PC-9 (cell line): ENCODE measurements at places on chromosomes 5 and 9. TPM values are rescaled to one million over a fixed set of nuclear protein-coding genes. Genes with fewer than 3 reads are reported as not detected.

- H3K27me3 ChIP-seq: peaks cover 73% of the 10 kb centered on the region
- H3K27ac ChIP-seq: no peak overlapping the region
- no peak overlapping the region for H3K4me3 ChIP-seq
- DNase-seq: no peak
- H3K36me3 ChIP-seq: no peaks in the 10 kb centered on the region
These were observed 49.5 kb downstream of the AMBP start for GRCh38 chr9:114028646-114029045.

DNA sequence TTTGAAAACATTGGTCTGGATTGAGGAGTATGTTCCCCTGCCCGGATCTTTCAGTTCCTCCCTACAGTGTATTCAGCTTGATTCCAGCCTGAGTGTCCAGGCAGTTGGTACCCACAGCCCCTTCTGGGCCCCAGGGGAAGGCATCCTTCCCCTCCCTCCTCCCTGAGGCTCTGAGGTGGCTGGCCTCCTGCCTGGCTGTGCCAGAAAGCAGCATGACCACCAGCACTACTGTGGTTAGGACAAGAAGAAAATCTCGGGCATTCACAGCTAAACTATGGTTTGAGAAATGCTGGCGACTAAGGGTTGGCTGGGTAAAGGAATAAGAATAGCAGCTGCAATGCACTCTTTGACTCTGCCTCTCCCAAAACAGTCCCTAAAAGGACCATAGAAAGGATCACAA lies 84.6 kb upstream of the LIFR start:
- H3K4me1 ChIP-seq: peaks cover 12% of the 10 kb centered on the region
- no peaks in the 10 kb centered on the region for H3K36me3 ChIP-seq
- H3K27ac ChIP-seq: no peak overlapping the region
- H3K27me3 ChIP-seq: no peaks in the 10 kb centered on the region
- DNase-seq: no peak
- no peak overlapping the region for H3K4me3 ChIP-seq

DNA sequence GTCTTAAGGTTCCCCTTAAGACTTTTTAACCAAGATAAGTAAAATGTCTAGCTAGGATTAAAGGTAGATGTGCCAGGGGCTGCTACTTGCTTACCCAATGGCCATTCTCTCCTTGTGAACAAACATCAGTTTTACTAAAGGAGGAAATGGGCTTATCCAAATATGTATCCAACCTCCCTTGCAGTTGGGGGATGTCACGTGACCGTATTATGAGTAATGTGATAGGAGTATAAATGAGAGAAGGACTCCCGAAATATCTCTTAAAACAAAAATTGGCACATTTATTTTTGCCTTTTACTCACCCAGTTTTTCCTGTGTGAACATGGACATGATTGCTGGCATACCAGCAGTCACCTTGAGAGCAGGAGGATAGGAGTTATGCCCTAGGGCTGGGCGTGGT lies 247.9 kb downstream of the NFIB start:
- no peaks in the 10 kb centered on the region for H3K36me3 ChIP-seq
- no peaks in the 10 kb centered on the region for H3K27me3 ChIP-seq
- no peaks in the 10 kb centered on the region for H3K4me1 ChIP-seq
- DNase-seq: no peak
- no peak overlapping the region for H3K4me3 ChIP-seq

DNA sequence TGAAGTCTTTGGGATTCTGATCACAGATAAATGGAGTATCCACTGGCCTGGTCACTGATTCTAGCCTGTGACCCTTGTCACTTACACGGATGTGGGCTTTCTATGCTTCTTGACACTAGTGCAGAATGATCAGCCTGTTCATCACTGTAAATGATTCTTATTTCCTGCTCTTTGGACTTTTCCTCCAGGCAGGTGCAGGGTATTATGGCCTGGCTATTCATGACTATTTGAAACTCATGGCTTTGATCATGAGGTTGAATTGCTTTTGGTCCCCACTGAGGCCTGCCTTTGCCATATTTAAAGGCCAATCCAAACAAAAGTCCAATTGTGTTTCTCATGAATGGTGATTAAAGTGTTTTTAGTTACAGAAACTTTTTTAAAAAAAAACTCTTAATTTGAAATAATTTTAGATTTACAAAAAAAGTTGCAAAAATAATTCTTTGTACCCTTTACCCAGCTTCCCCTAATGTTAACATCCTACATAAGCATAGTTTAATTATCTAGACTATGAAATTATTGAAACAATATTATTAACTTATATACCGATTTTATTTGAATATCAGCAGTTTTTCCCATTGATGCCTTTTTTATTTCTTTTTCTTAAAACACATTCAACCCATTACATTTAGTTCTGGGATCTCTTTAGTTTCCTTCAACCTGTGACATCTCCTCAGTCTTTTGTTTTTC lies 68.1 kb downstream of the GALNT10 start:
- no peaks in the 10 kb centered on the region for H3K27me3 ChIP-seq
- no peak overlapping the region for H3K4me3 ChIP-seq
- no peak for DNase-seq
- H3K36me3 ChIP-seq: peaks cover 18% of the 10 kb centered on the region; the same call in 1 of the 2 replicates

- no peaks in the 10 kb centered on the region for H3K27me3 ChIP-seq
- peaks cover 17% of the 10 kb centered on the region for H3K4me1 ChIP-seq
- no peak overlapping the region for H3K4me3 ChIP-seq
- H3K27ac ChIP-seq: no peak overlapping the region
These were observed 444.0 kb upstream of the TRPC7 start for GRCh38 chr5:136809382-136809781.

DNA sequence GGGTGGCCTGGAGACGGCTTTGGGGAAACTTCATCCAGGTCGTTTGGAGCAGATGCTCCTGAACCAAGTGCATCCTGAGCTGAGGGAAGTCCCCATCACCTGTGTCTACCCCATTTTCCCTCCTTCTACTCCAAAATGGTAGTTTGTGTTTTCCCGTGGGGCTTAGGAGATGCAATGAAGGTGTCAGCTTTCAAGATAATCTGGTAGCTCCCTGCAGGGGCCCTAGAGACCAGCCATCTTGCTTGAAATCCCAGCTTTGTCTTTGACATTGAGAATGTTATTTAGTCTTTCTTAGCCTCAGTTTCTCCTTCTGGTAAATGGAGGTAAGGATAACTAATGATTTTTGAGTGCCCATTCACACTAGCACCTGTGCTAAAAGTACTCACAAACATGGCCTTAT lies 77.4 kb downstream of the WWC1 start:
- H3K4me1 ChIP-seq: peaks cover 44% of the 10 kb centered on the region
- H3K36me3 ChIP-seq: 0 out of 2 replicates have a peak, but pooled peaks cover 10% of the 10 kb centered on the region
- H3K27me3 ChIP-seq: no peaks in the 10 kb centered on the region

- no peaks in the 10 kb centered on the region for H3K4me1 ChIP-seq
- H3K4me3 ChIP-seq: no peak overlapping the region
- no peak for DNase-seq
- no peak overlapping the region for H3K27ac ChIP-seq
These were observed 70.7 kb downstream of the CSNK1G3 start for GRCh38 chr5:123582550-123583285.

GRCh38 chr5:109192555-109193281 lies 217.1 kb downstream of the PJA2 start:
- no peaks in the 10 kb centered on the region for H3K36me3 ChIP-seq
- no peaks in the 10 kb centered on the region for H3K27me3 ChIP-seq
- no peak overlapping the region for H3K4me3 ChIP-seq
- H3K27ac ChIP-seq: no peak overlapping the region

DNA sequence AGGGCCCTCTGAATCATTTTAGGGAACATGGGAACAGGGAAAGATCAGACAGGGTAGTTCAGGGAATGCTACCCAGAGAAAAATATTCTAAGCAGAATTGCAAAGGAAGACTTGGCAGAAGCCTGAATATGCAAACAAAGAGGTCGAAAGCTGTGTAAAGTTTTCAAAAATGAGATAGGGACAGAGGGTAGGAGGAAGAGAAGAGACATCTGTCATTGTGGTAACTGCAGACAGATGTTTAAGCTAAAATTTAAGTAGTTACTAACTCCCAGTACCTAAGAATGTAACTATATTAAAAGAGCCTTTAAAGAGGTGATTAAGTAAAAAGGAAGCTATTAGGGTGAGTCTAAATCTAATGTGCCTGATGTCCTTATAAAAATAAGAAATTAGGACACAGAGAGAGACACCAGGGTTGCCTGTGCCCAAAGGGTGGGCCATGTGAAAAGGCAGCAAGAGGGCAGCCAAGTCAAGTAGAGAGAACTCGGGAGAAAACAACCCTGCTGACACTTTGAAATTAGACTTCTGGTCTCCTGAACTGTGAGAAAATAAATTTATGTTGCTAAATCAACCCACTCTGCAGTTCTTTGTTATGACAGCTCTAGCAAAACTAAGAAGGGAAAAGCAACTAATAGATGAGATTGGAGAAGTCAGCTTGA lies 1647.4 kb upstream of the C9orf72 start:
- no peaks in the 10 kb centered on the region for H3K4me1 ChIP-seq
- DNase-seq: no peak
- H3K36me3 ChIP-seq: no peaks in the 10 kb centered on the region

DNA sequence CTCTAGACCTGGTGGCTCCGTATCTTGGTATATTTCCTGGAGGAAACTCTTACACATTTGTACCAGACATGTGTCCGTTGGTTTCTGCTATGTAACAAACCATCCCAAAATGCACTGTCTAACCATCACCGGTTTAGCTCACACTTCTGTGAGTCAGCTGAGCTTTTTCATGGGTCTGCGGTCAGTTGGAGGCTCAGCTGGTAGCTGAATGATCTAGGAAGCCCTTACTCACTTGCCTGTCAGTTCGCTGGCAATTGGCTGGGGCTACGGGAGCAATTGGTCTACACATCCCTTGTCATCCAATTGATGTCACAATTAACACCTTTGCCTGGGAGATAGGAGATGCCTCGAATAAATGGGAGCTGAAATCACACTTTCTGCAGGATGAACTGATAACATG lies 11.6 kb upstream of the WHRN start:
- no peak overlapping the region for H3K27ac ChIP-seq
- DNase-seq: no peak
- H3K27me3 ChIP-seq: no peaks in the 10 kb centered on the region
- no peak overlapping the region for H3K4me3 ChIP-seq
- no peaks in the 10 kb centered on the region for H3K36me3 ChIP-seq

DNA sequence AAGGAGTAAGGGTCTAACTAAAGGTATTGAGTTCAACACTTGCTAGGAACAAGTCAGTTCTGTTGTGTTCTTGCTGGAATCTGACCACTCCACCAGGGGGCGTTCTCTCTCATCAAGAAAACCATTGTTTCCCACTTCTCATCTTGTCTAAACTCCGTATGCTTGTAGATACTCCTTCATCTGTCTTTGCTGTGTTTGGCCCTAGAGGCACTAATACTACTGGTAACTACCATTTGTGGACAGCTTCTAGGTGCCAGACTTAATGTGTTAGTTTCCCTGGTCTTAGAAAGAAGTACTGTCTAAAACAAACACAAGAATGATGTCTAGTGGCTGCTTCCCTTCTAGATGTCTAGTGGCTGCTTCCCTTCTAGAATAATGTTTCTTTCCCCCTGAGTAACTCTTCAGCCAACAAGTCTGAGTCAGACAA lies 18.7 kb upstream of the PTPDC1 start:
- no peaks in the 10 kb centered on the region for H3K36me3 ChIP-seq
- peak; percentile 63 for DNase-seq
- H3K27ac ChIP-seq: no peak overlapping the region
- H3K27me3 ChIP-seq: no peaks in the 10 kb centered on the region
- H3K4me1 ChIP-seq: no peaks in the 10 kb centered on the region

DNA sequence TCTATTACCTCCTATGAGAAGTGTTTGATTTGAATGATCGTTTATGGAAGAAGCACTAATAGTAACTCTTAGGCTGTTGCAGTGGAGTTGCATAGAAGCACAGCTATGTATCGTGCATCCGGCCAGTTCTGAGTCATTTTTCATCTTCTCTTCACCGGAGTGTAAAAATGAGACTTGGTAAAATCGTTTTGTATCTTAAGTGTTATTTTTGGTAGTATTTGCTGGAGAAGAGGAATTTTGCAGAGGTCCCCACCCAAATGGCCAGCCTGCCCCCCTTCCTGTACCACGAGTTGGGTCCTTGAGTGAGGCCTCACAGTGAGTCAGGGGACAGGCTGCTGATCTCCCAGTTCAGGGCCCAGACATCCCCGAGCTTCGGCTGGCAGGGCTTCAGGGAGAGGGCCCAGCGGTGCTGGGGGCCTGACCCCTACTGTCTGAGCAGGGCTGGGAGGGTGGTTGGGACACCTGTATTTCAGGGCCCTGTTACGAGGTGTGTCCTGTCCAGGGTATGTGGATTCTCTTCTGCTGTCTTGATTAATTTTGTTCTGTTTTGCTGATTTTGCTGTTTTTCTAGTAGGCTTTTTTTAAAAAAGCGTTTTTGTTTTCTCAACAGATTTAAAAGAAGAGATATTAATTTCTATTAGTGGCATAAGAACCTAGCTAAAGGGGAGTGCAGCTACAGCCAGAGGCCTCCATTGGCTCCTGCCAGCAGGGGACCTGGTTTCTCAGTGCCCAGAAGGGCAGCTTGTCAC lies 210.8 kb downstream of the TRIO start:
- peaks cover 6% of the 10 kb centered on the region; the same call in 1 of the 2 replicates for H3K36me3 ChIP-seq
- no peak for DNase-seq
- H3K27me3 ChIP-seq: no peaks in the 10 kb centered on the region

- H3K4me3 ChIP-seq: no peak overlapping the region
- H3K36me3 ChIP-seq: no peaks in the 10 kb centered on the region
- peaks cover 7% of the 10 kb centered on the region; the same call in 1 of the 2 replicates for H3K4me1 ChIP-seq
- no peaks in the 10 kb centered on the region for H3K27me3 ChIP-seq
These were observed 145.4 kb downstream of the ACTL7B start for GRCh38 chr9:108710424-108710823.

ELAVL2 gene
- not detected in 2 replicates for total RNA-seq

TMEM232 gene
- 0.65 and 1.1 TPM in 2 replicates for total RNA-seq
